ENCODE measurements at places on chromosomes 12 and 14.

DNA sequence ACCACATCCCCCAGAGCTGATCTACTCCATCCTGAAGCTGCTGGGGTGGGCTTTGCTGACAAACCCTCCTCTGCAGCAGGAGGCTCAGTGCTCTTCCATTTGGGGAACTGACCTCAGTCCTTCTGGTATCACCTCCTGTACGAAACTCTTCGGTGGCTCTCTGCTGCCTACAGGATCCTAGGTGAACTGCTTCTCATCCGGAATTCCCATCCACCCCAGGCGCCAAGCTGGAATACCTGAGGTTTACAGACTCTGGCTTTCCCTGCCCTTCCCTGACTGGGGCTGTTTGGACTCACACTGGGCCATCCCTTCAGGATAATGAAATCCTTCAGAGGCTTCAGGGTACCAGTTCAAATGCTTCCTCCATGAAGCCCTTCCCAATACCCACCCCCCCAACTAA lies 26.2 kb downstream of the GCN1 start:
- DNase-seq = no peak

- no peak for DNase-seq
Observed at GRCh38 chr12:54383041-54383609, 1.4 kb downstream of the ZNF385A start.

GRCh38 chr14:81535396-81536164 lies 1.9 kb upstream of the SEL1L start:
- no peak for DNase-seq

DNA sequence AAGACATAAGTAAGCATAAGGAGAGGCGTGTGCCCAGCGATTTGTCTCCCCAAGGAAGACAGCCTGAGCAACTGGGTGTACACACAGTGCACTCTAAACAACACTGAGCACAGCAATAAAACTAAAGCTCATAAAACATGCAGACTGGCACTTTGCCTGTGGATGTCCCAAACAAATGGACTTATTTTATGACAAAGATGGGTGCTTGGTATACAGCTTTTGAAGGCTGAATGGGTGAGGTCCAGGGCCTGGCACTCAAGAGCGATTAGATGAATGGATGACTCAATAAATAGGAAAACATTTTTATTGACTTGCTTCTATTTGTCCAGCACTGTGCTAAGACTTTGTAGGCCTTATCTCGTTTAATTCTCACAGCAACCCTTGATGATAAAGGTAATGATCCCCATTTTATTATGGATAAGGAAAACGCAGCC lies 28.5 kb downstream of the LGMN start:
- DNase-seq = no peak

DNA sequence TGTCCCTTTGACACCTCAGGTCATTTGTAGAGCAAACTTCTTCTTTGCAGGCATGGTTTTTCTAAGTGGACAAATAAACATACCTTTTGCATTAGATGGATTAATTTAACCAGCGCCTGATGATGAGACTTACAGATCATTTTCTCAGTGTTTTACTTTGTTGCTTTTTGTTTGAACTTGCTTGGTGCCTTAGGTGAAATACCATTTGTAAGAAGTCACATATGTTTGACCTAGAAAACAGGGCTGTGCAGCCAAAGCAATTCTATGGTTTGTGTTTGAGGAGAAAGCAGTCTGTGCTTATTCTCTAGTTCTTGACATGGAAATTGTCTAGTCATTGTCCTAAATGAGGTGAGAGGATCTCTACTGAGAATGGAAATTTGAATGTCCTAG lies 111.1 kb downstream of the DIP2B start:
- DNase-seq = no peak

DNA sequence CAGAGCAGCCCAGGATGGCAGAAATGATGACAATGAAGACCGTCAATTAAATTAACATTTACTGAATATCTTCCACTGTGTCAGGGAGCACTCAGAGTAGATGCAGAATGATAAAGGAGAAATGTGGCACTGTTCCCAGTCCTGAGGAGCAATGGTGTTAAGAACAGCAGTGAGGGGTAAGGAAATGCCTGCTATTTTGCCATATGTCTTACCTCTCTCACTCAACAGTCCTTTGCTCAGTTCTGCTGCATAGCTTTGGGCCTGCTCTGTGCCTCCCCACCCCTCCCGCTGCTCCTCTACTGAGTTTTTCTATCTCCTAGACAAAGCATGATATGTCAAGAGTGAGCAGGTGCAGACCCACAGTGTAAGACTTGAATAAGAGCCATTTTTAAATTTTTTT lies 318.8 kb downstream of the NAV3 start:
- DNase-seq = peak; percentile 85

GRCh38 chr12:106072751-106073150 lies 66.0 kb downstream of the NUAK1 start:
- no peak for DNase-seq

GRCh38 chr14:103712633-103713247 lies 2.5 kb downstream of the XRCC3 start:
- DNase-seq = no peak

- no peak for DNase-seq
Observed at GRCh38 chr12:101117842-101118241, 92.2 kb downstream of the SLC5A8 start.

DNA sequence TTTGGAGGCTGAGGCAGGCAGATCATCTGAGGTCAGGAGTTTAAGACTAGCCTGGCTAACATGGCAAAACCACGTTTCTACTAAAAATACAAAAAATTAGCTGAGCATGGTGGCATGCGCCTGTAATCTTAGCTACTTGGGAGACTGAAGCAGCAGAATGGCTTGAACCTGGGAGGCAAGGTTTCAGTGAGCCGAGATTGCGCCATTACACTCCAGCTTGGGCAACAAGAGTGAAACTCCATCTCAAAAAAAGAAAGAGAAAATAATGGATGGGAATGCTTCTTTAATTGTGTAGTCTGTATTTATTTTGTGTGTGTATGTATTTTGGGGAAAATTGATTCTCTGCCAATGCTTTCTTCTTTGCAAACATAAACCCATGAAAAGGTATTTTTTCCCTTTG lies 32.5 kb downstream of the SRGAP1 start:
- DNase-seq = no peak

DNA sequence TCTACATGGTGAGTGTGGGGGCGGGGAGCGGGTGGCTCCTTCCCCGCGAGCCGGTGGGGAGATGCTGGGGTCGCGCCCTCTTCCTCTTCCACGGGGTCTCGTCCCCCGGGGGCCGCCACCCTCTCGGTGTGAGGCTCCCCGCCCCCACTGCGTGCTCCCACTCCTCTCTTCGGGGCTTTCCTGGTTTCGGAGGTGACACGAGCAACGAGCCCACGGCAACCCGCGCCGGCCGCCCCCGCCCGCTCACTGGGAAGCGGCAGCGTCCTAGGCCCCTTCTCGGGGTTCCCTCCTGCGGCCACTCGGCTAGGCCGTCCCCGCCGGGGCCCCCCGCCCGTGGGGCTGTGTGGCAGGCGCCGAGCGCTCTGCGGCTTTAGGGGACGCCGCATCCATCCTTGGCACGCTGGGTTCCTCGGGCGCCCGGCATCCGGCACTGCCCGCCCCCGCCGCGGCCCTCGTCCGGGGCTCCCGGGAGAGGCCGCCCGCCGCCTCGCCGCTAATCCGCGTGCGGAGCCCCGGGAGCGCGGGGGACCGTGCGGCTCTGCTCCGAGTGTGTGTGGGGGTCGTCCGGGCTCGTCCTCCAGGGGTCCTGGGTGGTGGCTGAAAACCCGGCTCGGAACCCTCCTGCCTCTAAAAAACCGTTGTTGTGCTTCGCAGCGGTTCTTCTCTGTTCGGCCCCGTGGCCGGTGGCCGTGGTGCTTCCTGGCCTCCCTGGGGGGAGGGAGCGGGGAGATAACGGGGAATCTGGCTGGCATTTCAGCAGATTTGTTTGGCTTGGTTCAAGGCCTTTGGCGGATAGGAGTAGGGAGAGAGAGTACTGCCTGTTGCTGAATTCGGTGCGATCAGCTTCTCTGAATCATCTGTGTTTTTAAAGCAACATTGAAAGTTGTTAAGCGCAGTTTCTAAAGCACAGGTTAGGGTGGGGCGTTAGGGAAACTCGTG lies 1.0 kb downstream of the PCNX1 start:
- DNase-seq = no peak

GRCh38 chr12:15227004-15227679 lies 5.9 kb upstream of the RERG start:
- no peak for DNase-seq

- no peak for DNase-seq
Observed at GRCh38 chr12:29050503-29050902, 98.6 kb upstream of the FAR2 start.

DNA sequence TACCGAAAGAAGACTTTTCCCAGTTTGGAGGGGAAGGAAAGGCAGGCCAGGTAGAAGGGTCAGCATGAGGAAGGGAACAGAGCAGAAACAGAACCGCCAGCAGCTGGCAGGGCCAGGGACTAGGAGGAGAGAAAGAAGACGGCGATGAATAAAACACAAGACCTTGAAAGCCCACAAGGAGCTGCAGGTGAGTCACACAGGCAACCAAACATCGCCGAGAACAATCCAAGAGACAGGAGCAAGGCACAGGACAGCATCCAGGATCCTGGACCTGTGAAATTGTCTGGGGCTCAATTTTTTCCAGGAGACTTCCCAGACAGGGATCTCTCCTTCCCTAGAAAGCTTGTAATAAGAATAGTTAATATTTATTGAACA lies 47.3 kb downstream of the NUAK1 start:
- DNase-seq = no peak

- no peak for DNase-seq
Observed at GRCh38 chr12:68013181-68013580, 23.9 kb downstream of the IFNG-AS1 start.

GRCh38 chr12:25712169-25712568 lies 159.1 kb upstream of the LMNTD1 start:
- DNase-seq = no peak

GRCh38 chr12:77816196-77816595 lies 14.5 kb upstream of the NAV3 start:
- DNase-seq = no peak

DNA sequence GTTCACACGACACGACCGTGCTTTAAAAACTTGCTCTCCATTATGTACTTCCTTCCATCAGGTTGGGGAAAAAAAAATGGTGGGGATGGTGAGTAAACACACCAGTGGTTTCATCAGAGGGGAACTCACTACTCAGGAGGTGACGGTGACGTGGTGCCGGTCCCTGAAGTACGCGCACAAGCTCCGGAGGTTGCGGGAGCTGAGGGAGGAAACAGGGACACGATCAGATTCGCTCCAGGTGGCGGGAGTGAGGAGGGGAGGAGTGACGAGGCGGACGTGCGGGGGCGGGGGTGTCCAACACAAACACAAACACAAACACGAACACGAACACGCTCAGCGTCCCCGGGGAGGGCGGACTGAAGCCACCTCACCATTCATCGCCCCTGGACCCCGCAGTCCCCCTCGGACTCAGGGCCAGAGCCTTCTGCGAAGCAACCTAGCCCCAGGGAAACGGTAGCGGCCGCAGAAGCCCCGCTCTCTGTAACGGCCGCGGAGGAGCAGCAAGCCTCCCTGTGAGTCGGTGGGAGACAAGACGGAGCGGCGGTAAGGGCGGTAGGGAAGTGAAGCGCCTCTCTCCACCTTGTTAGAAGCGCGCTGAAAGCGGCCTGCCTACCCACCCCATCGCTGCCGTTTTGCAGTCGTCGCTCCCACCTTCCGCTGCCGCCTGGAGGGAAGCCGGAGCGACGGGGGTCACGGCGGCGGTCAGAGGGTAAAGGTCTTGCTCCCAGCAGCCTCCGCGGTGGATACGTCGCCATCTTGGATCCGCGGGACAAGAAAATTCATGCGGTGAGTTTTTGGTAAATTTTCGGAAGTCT lies at the start of gene CNOT2:
TSS of gene CNOT2 (plus strand) at position 739 of the 815 bp plus-strand sequence. CDS start 34,794 bp downstream, outside the sequence.
- peak; percentile 43 for DNase-seq
